GOT3 (cell line): ENCODE measurements at places on chromosomes 7 and 10.

DNA sequence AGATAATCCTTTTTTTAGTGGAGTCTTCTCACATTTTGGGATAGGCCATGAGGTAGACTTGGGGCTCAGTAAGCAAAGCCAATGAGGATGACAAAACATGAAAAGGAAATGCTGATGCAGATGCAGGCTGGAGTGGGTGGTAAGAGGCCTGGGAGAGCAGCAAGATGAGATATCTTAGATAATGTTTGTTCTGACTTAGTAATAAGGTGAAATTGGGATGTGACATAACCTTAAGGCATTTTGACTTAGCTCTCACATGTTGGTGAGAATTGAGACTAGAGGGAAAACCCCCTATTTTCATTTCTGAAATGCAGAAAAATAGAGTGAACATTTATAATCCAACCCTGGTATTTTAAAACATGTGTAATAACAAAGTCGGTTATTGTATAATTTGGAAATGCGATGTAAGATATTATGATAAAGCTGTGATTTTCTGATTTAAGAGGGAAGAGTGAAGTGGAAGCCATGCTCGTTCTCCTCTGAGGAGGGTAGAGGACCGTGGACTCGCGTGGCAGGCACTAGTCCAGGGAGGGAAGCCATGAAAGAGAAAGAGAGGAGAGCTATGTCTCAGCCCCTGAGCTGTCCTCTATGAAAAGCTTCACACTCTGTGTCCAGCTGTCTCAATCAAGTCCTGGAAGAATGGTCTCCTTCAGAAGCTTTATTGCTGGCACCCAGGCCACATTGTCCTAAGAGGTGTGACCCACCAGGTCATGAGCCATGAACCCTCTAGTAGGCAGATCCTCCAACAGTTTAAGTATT lies 57.3 kb downstream of the ST7 start:
- DNase-seq = no peak

DNA sequence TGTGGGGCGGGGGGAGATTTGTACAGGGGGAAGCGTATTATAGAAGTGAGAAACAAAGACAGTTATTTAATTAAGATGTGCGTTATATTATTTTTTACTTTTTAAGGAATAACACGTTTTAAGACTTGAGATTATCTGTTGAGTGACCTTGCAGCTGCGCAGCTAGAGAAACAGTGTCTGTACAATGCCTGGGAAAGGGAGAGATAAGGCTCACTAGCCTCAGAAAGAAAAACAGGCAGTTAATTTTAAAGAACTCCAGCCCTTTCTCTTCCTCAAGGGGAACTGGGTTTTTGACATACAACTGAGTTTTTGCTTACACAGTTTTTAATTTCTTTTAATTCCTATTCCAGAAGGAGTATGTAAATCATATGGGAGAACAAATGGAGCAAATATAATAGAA lies 50.7 kb downstream of the LMBR1 start:
- no peak for DNase-seq

- DNase-seq = no peak
These were observed 47.7 kb downstream of the EMX2 start for GRCh38 chr10:117590101-117590875.

- DNase-seq = no peak
These were observed 197.2 kb downstream of the REEP3 start for GRCh38 chr10:63718421-63718820.

DNA sequence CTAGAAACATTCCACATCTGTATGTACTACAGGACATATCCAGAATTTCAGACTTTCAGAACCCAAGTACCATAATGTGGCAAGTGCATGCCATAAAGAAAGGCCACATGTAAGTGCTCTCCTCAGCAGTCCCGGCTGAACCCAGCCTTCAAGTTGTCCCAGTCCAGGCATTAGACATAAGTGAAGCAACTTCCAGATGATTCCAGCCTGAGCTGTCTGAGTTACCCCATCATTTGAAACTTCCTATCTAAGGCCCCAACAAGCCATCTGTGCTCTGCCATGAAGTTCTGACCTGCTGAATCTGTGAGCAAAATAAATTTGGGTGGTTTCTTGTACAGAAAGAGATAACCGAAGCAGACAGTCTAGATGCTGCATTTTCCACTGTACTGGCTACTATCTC lies 218.8 kb downstream of the IPMK start:
- no peak for DNase-seq

DNA sequence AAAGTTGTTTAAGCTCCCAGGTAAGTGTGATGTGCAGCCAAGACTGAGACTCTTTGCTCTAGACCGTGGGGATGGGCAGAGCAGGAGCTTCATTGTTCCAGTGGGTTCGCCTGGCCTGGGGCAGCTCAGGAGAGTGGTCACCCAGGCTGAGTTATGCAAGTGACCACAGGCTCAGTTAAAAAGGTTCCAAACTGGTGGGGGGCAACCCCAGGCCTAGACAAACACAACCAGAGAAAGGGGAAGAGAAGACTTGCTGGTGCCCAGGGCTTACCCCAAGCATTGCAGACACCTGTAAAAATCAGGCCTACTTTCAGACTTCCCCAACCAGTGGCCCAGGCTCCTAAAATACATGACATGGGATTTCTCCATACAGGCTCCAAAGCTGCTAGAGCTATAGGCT lies 21.6 kb downstream of the CREB3L2 start:
- DNase-seq = no peak
